ENCODE measurements at places on chromosomes 4 and X.

DNA sequence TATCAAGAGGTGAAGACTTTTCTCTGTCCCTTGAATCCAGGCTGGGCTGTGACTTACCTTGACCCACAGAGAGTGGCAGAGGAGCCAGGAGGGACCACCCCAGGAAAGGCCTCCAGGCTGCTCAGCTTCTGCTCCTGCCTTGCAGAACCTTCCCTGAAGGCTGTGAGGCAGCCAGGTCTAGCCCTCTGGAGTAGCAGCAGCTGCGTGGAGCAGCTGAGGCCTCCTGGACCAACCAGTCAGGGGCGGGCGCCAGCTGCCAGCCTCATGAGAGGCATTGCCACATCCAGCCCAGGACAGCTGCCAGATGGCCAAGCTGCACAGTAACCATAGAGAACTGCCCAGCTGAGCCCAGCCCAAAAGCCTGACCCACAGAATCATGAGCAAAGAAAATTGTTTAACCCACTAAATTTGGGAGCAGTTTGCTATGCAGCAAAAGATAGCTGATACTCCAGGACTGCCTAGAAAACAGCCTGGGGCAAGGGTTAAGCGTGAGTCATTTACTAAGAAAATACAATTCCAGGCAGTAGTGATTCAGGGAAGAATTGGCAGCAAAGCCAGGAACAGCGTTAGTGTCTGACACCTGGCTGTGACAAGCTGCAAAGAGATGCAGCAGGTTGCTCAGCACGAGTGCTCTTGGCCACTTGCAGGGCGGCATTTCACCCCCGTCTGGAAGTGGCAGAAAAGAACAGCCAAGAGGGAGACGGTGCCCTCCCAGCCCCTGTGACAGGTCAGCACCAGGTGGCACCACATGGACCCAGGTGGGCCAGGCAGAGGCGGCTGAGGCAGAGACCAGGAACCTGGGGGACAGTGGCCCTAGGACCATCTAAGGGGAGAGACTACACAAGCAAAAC, 14.7 kb upstream of the PDE6B start:
- DNase-seq: no peak

GRCh38 chr4:88963817-88964216, 93.2 kb downstream of the FAM13A start:
- DNase-seq: no peak

GRCh38 chrX:39507617-39508299, 590.0 kb downstream of the BCOR start:
- DNase-seq: no peak

- no peak for DNase-seq
Observed at GRCh38 chr4:37917388-37917787, 26.5 kb downstream of the TBC1D1 start.

DNA sequence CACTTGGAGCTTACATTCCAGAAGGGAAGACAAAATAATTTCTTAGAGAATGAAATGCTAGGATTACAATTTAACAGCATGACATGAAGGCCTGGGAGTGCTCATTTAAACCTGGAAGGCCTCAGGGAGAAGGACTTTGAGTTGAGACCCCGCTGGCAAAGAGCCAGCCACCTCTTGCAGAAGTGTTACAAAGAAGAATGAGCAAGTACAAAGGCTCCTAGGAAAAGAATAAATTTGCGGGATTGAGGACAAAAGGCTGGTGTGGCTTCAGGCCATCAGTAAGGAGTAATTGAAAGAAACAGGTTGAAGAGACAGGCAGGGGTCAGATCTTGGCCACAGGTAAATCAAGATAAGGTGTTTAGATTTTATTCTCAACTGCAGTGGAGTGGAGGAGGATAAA, 3.1 kb upstream of the ELOVL6 start:
- DNase-seq: no peak

- no peak for DNase-seq
Observed at GRCh38 chrX:24902806-24903205, 113.0 kb downstream of the ARX start.

GRCh38 chrX:122252454-122252853, 931.6 kb upstream of the GRIA3 start:
- DNase-seq: no peak

DNA sequence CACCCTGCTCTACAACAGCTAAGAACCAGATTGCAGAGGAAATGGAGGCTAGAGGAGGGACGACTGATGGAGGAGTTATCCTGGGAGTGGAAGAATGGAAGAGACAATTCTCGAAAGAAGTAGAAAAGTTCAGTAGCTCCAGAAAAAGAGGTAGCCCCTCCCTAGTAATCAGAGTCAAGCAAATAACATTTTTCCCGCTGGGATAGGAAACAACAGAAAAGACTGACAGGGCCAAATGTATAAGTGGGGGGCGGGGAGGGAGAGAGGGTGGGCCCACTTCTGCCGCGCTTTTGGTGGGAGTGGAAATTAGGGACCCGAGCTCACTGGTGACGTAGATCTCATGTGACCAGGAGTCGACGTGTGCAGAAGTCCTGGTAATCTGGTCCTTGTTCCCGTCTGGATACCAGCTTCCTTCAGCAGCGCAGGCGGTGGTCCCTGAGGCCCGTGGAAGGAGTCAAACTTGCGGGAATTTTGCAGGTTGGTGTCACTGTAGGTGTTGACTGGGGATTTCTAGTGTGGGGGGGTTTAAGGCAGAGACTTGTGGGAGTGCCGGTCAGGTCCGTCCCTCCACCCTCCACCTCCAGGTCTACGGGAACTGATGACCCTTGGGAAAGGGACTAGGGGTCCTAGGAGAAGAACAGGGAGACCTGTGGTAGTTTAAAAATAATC, at the start of gene TCEAL9:
TCEAL9 (plus strand) TSS at position 377 of the 669 bp plus-strand sequence. CDS start 1,179 bp downstream, outside the sequence.
- DNase-seq: no peak

GRCh38 chrX:50721764-50722521, 92.1 kb downstream of the SHROOM4 start:
- DNase-seq: no peak

GRCh38 chr4:139214039-139214534, 37.1 kb upstream of the ELF2 start:
- no peak for DNase-seq

DNA sequence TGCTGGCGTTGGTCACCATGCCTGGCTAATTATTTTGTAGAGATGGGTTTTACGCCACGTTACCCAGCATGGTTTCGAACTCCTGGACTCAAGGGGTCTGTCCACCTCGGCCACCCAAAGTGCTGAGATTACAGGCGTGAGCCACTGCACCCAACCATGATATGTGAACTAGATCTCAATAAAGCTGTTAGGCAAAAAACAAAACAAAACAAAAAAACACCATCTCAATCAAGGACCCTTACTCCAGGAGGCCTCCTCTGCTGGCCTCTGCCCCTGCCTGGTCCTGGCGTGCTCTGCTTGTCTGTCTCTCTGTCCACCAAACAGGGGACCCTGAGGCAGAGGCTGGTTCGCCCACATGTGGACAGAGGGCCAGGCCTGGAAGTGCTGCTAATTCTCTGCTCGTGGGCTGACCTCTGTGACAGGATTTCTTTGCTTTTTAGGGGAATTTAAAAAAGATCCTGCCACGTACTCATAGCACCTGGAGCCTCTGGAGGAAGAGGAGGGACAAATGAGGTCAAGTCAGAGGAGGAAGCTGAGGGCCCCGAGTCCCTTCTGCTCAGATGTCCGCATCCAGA, 32.7 kb upstream of the WFS1 start:
- DNase-seq: no peak

Measured in stimulated activated CD8-positive, alpha-beta memory T cell treated with anti-CD3 and anti-CD28 coated beads, Interleukin-4, amount 100 ng/mL, for 4 hours (primary cell).